ENCODE measurements at places on chromosomes 1 and 21. TPM values are rescaled to one million over a fixed set of nuclear protein-coding genes. Genes with fewer than 3 reads are reported as not detected.

The VHLL gene
- not detected for polyA plus RNA-seq

The C4BPA gene
- polyA plus RNA-seq = 0.52 TPM

- DNase-seq = no peak
Observed at GRCh38 chr1:203478986-203479385, 3.4 kb downstream of the PRELP start.

DNA sequence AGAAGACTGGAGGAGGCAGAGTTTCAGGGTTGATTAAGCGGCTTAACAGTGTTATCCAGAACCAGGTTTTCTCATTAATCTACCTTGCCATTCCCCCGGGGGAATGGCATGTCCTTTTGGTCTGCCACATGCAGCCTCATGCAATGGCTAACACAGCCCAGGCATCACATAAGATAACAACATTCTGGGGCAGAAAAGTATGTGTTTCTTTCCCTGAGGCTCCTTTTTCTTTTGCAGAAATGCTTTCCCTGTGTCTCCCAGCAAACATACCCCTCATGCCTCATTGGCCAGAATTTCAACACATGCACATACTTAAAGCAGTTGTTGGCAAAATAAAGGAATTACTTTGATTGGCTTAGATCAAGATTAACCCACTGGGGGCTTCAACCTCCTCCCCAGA, 98.6 kb downstream of the OMA1 start:
- DNase-seq = no peak

DNA sequence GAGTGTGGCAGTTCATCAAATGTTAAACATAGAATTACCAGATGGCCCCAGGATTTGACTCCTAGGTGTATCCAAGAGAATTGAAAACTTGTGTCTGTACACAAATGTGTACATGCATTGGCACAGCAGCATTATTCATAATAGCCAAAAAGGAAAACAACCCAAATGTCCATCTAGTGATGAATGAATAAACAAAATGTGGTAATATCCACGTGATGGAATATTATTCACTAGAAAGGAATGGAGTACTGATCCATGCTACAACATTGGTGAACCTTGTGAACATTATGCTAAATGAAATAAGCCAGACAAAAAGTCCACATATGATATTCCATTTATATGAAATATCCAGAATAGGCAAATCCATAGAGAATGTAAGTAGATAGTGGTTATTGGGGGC, 77.7 kb downstream of the RAVER2 start:
- no peak for DNase-seq
